ENCODE measurements at places on chromosomes 1 and 21.

DNA sequence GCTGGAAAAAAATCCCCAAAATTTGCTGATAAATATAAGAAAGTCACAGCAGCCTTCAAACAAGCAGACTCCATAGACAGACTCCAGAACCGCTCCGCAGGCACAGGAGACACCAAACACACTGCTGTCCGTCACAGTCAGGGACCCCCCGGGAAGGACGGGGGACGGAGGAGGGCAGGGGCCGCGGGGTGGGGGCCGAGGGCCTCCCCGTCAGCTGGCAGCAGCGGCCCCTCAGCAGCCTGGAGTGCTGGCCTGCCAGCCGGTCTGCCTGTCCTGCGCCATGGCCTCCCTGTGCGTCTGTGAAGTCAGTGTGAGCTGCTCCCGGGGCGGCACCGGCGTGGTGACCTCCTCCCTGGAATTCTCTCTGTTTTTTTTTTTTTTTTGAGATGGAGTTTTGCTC lies 10.1 kb upstream of the C1orf159 start:
- no peak for DNase-seq

DNA sequence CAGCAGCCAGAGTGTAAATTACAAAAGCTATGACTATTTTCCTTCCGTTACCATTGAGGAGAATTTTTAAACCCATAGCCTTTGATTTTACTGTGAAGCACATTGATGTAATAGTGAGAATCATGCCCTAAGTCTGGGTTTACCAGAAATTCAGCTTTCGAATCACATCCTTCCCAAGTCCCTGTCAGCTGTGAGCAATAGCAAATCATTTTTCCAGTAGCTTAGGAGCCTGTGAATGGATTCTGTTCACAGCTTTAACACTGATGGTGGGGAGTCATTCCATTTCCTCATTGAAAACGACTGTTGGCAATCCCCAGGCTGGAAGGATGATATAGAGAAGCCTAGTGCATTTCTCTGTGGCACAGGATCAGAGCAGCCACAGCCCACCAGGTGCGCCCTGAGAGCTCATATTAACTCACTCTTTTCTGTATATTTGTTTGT lies 82.2 kb upstream of the C1orf105 start:
- DNase-seq: no peak

DNA sequence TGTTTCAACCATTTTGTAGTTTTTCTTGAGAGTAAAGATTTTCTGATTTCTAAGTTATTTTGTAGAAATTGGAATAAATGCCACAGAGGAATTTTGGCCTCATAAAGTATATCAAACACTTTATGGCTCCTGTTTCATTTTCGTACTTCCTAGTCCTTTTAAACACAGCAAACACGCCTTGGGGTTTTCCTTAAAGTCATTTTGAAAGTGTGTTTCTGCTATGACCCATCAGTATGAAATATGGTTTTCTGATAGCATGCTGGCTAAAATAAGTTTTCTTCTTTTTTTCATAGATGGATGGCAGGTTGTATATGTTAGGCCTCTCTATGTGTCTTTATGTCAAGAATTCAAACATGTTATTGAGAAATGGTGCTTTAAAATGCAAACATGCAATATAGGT lies 940.1 kb upstream of the TMPRSS15 start:
- no peak for DNase-seq

- no peak for DNase-seq
Measured at GRCh38 chr1:36080236-36080635, 3.7 kb upstream of the TEKT2 start.

GRCh38 chr1:51214615-51215131 lies 21.4 kb upstream of the RNF11 start:
- DNase-seq: peak; percentile 74

DNA sequence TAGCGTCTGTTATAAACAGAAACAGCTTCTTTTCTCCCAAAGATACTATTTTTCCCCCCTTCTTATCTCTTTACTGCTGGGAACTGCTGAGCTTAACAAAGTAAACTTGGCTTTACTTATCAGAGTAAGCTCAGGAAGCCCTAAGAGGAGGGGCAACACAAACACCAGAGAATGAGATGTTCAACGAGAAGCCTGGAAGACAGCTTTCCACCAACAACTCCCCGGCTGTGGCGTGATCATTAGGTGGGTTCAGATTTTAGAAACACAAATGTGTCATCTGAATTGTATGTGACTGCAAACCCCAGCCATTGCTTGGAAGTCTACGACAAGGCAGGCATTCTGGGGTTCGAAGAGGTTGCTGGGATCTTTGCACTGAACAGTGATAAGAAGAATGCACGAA lies 181.2 kb upstream of the ESRRG start:
- no peak for DNase-seq

DNA sequence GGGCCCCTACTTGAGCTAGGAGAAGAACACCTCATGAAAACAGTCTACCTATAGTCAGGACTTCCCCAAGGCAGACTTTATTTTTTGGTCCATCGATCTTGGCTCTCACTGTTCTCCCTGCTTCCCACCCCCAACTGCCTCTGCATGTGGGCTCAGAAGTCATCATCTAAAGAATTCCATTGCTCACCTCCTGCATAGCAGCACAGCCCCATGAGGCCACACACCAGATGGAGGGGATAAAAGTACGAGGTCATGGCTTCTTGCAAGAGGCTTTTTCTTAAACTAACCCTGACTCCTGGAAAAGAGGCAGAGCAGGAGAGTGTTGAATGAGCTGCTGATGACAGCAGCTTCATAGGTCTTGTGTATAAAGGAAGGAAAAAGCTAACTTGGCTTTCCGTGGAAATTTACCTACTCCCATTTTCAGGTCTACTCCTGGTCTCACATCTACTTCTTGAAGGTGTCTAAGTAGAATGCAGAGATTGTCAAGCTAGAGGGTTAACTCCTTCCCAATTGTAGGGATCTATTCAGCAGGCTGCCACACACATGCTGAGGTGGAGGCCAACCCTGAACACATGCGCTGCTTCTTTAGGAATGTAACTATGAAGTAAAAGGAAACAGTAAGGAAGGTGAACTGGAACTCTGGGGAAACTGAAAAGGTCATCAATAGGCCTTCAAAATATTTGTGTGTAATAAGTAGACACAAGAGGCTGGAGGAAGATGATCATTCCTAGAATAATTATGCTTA lies 18.7 kb downstream of the WNT2B start:
- peak; percentile 65 for DNase-seq

GRCh38 chr1:112711670-112712069 lies 3.5 kb downstream of the PPM1J start:
- no peak for DNase-seq

GRCh38 chr1:54402896-54403295 lies 3.3 kb downstream of the SSBP3 start:
- no peak for DNase-seq

- DNase-seq: peak; percentile 67
Measured at GRCh38 chr1:117017648-117018047, 16.1 kb downstream of the CD101 start.

GRCh38 chr1:62906428-62906886 lies 122.5 kb downstream of the ATG4C start:
- no peak for DNase-seq

DNA sequence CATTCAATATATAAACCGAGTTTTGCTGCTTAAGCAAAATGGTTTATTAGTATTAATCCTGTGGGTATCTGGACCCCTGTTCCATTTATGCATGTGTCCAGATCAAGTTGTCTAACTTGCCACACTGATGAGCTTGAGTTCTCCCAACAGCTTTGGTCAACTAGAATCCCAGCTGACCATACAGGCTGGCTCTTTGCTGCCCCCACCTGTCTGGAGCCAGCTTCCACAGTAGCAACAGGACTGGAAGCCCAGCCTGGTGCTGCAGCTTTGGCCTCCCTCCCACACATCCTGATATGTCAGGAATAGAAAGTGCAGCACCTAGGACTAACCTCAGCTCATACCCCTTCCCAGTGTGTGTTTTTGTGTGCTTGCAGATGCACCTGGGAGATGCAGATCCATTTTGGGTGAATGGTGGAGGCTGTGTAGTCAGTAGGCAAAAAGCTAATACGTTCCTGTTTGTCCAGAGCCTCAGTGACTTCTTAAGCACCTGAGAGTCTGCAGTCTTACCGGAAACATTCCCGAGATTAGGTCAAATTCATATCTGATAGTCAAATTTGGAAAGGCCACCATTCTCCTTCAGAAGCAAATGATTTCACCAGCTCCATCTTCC lies 40.9 kb upstream of the BEND5 start:
- peak; percentile 11 for DNase-seq

GRCh38 chr1:162536511-162536910 lies 25.0 kb upstream of the UAP1 start:
- DNase-seq: no peak

DNA sequence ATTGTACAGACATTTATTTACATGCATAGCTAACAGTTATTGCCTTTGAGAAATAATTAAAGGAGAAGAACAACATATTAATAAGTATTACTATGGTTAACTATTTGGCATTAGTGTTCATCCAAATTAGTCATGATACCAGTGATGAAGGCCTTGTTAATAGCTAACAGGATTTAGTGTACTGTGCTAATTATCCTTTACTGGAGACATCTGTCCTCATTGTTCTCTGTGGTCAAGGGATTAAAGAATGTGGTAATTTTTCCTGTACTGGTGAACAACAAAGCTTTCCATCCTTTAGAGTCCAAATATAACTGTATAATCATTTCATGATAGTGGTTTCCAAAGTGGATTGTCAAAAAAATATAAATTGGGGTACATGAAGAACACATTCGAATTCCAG lies 103.9 kb downstream of the ADGRL4 start:
- DNase-seq: no peak

GRCh38 chr1:212545941-212546635 lies 62.5 kb upstream of the ATF3 start:
- no peak for DNase-seq

DNA sequence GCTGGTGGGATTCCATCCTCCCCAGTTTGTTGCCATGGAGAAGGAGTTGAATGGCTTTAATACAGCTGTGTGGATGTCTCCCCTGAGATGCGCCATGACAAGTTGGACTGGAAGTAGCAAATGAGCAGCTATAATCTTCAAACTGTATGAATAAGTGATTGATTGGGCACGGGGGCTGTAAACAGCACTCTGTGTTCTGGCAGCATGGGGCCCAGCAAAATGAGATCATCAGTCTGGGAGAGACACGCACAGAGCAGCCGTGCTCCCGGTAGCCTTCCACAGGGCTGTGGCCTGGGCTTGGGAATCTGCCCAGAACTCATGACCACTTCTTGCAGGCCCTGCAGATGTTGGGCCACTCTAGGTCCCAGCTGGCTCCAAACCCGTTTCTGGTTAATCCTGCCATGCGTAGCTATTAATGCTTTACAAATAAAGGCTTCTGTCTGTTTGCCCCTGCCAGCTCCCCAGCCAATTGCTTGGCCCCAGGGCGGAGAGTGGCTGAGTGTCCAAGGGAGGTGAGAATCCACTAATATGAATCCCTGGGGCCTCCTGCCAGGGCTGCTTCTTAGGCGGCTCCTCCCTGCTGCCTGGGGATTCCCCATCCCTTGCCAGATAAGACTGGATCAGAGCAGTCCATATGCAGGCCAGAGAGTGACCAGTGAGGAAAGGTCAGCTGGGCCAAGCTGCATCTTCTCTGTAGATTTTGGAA lies 642.9 kb downstream of the AJAP1 start:
- DNase-seq: no peak

DNA sequence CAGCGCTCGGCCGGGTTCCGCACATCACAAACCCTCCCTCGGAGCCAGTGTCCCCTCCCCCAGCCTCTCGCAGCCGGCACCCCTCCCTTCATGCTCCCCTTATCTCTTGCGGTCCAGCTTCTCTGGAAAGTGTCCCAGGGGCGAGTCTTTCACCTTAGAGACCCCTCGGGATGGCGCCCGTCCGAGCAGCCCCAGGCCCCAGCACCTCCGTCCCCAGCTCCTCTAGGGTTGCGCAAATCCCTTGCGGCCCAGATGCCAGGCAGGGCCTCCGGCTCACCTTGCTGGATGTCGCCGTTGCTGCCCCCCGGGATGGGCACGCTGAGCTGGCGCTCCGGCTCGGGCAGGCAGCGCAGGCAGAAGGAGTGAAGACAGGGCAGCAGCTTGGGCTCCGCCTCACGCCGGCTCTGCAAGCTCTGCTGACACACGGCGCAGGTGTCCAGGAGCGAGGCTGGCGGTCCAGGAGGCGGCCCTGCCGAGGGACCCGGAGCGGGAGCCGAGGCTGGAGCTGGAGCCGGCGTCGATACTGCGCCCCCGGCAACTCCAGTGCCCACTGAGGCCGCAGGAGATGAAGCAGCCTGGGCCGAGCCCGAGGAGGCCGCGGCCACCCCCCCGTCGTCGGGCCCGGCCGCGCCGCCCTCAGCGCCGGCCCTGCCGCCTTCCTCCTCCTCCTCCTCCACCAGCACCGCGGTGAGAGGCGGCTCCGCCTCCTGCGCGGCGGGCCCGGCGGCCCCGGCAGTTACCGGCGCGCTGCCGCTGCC lies 550 bp downstream of the TRIM33 start:
- DNase-seq: no peak

DNA sequence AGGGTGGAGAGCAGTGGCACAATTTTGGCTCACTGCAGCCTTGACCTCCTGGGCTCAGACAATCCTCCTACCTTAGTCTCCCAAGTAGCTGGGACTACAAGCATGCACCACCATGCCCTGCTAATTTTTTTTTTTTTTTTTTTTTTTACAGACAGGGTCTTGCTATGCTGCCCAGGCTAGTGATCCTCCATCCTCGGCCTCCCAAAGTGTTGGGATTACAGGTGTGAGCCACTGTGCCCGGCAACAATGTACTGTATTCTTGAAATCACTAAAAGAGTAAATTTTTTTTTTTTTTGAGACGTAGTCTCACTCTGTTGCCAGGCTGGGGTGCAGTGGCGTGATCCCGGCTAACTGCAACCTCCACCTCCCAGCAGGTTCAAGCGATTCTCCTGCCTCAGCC lies 117.5 kb downstream of the SMYD2 start:
- no peak for DNase-seq

DNA sequence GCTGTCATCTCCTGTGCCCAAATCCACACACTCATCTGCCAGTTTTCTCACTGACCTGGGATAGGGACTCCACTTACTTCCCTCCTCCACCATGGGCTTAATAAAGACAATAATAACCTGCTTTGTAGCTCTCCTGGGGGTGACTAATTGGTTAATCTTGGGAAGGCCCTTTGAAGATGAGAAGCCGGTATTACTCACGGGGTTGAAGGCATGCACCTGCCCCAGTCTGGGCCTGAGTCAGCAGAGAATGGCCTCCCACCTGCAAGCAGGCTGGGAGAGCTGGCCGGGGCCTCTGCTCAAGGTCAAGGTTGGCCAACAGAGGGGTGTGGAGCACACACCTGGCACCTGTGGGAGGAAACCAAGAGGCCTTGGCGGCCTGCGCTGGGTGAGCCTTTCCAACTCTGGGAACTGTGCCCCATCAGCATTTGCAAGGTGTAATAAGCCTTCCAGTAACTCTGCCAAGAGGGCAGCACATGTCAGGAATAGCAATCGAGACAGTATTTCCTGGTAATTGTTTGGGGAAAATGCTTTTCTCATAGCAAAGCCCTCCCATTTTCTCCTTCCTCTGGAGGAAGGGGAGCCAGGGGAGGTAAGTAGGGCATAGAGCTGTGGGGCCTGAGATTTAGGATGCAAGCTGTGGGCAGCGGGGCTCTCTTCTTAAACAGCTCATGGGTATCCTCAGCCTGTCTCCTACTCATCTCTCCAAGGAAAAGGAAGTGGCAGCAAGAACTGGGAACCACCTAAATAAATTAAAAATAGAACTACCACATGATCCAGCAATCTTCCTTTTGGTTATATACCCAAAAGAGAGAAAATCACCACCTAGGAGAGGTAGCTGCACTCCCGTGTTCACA lies 49.0 kb downstream of the TOMM20 start:
- DNase-seq: no peak

All from skeletal muscle cell (primary cell).